ENCODE measurements at places on chromosomes 2 and 18.

- DNase-seq = no peak
Observed at GRCh38 chr2:217804338-217804737, 198.5 kb downstream of the TNS1 start.

DNA sequence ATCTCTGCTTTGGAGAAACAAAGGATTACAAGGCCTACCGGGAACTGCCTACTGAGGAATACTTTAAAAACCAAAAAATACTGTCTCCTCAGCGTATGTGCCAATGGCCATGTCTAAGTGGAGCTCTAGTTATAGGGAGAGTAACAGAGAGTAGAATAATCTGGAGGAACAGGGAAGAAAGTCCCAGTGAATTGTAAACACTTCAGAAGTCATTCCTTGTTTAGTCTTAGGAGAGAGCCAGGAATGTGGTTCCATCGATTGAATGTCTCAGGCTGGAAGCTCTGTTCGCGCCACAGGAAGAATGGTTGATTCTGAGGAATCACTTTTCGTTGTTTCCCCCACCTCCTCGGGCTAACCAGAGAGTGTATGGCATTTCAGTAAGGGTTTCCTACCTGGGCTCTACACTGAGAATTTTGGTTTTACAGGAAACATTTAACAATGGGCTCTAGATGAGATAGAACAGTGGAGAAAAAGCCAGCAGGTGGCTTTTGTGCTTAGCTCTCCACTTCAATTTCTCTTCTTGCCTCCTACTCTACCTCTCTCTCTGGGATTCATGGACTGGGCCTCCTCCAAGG lies 88.7 kb downstream of the ACVR1 start:
- no peak for DNase-seq

DNA sequence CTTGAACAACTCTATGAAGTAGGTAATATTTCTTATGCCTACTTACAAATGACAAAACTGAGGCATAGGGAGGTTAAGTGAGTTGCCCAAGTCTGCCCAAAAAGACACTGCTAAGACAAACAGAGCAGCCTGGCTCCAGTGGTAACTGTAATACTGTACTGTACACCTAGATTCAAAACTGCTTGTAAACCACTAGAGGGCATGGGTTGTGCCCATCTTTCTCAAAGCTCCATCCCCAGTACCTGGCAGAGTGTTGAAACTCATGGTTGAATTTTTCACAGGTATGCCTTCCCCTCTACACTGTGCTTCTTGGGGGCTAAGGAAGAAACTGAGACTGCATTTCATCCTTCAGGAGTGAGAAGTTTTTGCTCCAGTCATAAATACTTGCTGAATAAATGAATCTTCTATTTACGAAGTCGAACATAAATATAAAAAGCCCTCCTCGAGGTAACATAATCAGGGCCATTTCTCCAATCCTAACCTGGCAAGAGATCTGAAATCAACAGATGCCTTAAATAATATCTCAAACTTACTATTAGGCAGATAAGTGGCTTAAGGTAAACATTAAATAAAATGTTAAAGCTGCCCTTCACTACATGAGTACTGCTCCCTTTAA lies 2.0 kb downstream of the PPP4R1 start:
- peak; percentile 60 for DNase-seq

- DNase-seq = peak; percentile 82
Observed at GRCh38 chr18:741931-742512, 29.6 kb upstream of the ENOSF1 start.

DNA sequence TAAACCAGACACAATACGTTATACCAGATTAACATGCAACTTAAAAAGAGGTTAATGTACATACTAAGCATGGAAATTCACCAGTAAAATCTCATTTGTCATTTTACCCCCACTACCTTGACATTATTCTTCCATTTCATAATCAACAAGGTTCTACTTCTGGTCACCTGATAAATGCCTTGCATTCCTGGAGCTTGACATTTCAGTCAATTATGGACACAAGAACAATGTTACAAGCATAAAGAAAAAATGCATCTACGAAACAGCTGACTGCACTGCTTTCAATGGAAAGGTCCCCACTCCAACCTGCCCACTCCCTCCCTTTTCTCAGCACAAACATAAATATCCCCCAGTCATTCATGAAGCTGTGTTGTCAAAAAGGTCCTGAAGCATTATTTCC lies 31.4 kb downstream of the ARL5A start:
- DNase-seq = no peak

DNA sequence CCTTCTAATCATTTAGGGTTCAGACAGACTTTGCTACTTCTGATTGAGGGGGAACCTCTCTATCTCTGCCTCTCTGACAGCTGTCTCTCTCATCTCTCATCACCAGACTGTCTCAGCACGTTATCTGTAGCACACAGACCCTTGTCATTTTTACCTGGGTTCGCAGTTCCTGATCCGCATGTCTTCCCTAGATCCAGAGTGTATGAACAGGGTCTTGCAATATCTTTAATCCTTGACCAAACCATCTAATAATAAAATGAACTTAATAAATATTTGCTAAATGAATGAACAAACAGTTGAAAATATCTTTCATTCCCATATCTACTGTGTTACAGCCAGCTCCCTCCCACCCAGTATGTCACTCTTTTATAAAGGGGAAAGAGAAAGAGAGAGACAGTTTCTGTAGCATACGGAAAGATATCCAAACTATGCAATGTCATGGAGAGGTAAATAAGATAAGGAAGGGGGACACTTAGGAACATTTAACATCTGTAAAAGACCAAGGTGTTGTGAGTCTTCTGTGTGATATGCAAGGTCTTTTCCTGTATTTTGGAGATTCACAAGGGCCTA lies 507.6 kb downstream of the SUCLG1 start:
- DNase-seq = no peak

DNA sequence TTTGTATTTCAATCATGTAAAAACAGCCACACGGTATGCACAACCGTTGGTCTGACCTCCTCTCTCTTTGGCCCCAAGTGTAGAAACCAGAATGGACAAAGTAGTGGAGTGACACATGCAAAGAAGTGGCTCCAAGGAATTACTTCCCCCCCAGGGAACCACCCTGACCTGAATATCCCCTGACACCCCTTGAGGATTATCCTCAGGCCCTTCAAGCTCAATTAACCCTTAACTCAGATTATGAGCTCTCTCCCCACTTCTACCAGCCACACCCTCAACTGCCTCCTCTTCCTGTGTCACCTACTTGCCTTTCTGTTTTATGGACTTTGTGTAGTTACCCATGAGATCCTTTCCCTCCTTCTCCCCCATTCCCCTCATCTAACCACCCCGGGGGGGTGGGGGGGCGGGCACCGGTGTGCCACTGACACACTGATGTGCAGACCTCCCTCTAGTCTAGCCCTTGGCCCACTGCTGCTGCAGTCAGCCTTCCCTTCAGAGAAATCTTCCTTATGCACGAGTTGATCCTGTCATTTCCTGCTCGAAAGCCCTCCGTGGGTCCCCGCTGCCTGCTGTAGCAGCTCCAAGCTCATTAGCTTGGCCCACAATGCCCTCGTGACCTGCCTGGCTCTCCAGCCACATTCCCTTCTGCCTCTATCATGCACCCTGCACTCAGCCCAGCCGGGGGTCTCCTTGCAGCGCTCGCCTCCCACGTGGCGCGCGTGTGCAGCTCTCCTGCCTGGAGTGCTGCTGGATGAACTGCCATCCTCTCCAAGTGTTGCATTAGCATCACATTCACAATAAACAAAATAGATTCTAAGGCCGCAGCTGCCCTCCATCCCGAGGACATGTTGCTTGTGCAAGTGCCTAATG lies 40.1 kb upstream of the TMEM177 start:
- no peak for DNase-seq

- DNase-seq = peak; percentile 37
Observed at GRCh38 chr2:134671513-134671912, 47.3 kb downstream of the TMEM163 start.

GRCh38 chr2:38959938-38960608 lies 70.4 kb downstream of the ARHGEF33 start:
- DNase-seq = peak; percentile 88

DNA sequence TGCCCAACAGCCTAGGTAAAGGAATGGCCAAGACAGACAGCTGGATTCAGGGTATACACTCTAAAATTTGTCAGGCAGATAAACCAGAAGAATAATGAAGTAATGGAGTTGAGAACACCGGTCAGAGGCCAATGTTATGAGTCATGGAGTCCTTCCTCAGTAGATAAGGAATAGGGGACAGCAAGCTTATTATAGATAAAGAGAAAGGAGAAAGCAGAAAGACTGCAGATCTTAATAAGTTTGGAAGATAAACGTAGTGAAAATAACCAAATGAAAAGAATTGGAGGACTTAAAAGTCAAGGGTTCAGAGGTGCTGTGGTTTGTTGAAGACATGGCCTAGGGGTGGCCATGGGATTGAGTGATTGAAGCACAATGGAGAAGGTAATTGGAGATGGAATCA lies 63.5 kb upstream of the NFE2L2 start:
- no peak for DNase-seq

DNA sequence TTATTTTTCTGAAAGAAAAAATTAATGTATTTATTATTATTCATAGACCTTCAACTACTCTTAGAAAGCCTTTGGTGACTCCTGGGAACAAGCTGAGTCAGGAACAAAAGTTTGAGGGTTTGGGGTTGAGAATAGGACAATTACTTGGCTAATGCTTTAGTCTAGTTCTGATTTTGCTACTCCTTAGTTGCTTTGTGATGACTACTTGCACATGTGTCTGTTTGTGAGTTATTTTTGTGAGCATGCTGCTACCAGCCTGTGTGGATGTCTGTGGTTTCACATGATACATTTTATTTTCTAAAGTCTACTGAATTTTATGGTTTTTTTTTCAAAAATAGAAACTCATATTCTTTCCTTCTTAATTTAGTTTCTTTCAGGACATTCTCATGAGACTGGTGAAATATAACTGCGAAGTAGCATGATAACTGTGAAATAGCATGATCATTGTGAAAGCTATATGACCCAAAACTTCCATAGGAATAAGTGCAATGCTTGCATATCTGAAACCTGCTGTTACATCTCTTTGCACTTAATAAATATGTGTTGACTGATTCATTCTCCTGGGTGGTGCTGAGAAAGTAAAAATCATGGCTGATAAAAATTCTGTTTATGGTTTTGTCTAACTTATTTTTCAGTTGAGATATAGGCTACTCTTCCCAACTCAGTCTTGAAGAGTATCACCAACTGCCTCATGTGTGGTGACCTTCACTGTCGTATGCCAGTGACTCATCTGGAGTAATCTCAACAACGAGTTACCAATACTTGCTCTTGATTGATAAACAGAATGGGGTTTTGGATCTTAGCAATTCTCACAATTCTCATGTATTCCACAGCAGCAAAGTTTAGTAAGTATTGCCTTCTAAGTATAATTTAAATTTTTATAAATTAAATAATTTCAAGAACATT lies 17.9 kb upstream of the IL18R1 start:
- DNase-seq = peak; percentile 35

DNA sequence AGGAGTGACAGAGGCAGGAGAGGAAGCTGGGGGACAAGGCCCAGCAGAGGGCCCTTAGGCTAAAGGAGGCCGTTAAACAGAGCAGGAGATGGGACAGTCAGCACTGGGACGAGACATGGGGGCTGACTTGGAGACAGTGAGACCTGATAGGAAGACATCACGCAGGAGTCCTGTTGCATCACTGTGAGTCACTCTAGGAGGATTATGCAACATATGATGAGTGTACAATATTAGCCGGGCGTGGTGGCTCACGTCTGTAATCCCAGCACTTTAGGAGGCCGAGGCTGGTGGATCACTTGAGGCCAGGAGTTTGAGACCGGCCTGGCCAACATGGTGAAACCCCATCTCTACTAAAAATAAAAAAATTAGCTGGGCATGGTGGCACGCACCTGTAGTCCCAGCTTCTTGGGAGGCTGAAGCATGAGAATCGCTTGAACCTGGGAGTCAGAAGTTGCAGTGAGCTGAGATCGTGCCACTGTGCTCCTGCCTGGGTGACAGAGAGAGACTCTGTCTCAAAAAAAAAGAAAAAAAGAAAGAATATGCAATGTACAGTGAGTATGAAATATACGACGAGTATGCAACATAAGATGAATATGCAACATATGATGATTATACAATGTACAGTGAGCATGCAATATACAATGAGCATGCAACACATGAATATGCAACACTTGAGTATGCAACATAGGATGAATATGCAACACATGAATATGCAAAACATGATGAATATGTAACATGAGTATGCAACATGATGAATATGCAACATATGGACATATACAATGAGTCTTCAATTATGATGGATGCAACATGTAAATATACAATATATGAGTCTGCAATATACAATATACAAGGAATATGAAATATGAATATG lies 83.3 kb upstream of the ID2 start:
- DNase-seq = peak; percentile 65

DNA sequence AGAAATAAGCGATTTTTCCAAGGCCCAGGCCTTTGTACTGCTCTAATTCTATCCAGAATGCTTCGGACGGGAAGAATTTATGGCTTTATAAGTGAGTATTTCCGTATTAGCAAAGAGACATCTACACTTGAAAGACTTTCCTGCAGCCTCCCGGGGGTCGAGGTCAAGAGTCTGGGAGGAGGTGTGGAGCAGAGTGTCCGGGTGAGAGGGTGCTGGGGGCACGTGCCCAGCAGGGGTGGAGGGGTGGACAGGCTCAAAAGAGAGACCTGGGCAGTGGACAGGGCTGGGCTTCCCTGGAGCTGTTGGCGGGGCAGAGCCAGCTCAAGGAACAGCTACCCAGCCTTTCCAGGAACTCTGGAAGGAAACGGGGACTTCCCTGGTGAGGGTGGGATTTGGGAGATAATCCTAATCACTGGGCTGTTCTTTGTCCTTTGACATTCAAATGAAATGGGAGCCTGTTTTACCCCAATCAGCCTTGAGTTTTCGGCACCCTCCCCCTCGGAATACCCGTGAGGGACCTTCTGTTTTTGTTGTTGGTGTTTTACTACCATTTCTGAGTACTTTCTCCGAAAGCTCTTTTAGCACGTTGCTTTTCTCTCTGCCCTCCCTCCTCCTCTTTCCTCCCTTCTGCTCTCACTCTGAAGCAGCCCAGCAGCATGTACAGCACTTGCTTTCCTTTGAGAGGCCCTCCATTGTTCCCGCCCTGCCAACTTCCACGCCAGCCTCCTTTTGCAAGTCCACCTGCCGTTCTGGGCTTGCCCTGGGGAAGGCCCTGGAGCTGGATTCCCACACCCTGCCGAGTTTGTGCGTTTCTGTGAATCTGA lies 164.7 kb downstream of the AGAP1 start:
- no peak for DNase-seq

DNA sequence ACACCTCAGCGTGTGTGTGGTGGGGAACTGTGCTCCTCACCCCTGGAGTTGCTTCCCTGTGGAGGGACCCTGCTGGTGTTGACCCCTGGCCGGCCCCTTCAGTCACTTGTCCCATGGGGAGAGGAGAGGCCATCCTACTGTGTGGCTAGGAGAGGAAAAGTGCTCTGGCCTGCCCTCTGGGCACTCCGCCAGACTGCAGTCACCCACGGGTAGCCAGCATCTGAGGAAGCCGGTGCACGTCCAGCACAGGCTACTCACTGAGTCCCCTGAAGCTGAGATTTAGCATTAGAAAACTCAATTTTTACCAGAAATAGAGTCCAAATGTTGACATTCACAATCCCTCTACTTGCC lies 211.5 kb upstream of the RAB6C start:
- DNase-seq = no peak

All from common myeloid progenitor, CD34-positive (primary cell).